ENCODE measurements at places on chromosomes 2 and 18.

DNA sequence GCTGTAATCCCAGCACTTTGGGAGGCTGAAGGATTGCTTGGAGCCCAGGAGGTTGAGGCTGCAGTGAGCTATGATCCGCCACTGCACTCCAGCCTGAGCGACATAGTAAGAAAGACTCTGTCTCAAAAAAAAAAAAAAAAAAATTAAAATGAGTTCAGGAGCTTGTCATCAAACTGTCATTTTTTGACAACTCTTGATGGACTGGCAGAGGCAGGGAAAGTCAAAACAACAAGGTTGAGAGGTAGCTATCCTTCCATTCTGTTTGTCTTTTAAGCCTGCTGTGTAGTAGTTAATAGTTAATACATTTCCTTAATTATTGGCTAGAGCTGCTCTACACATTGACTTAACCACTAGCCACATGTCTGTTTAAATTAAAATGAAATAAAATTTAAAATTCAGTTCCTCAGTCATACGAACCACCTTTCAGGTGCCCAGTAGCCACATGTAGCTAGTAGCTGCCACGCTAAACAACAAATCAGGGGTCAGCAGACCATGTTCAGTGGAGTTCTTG is 22.7 kb downstream of the DPYSL5 start:
- no peak for DNase-seq

- DNase-seq: peak; percentile 10
Observed at GRCh38 chr2:202375033-202375608, 1.0 kb upstream of the BMPR2 start.

DNA sequence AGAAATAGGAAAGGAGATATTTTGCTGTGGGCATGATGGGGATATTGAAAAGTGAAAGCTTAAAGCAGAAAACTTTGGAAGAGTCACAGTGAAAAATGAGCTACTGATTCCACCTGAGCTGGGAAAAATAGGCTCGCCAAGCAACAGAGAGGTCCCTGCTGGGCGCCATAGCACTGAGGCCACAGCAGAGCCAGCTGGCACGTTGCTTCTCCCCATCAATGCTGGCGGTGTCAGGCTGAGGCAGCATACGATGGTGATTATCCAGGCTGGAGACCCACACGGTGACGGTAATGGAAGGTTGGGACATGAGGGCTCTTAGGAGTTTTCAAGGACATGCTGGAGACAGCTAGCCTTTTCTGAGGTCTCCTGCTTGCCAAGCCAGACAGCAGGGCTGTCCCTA is 25.8 kb upstream of the DTNB start:
- DNase-seq: no peak

- no peak for DNase-seq
Observed at GRCh38 chr2:64114063-64114911, 29.9 kb downstream of the PELI1 start.

GRCh38 chr2:215427585-215427984 is 8.3 kb downstream of the FN1 start:
- DNase-seq: no peak

GRCh38 chr18:74803769-74804168 is 206.1 kb downstream of the ZNF407 start:
- no peak for DNase-seq

DNA sequence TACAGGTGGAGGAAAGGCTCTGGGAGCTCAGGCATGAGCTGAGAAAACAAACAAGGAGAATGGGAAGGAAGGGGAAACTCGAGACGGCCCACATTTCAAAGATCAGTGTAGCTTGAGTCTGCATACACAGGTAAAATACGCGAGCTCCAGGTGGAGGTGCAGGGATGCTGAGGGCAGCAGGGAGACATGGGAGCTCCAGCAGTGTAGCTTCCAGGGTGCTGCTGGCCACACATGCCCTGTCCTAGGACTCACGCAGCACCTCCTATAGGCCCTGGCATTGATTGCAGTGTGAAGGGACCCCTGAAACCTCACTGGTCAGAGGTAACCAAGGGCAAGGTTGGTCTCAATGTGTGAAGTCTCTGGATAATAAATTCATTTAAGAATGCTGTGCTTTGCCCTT is 362.8 kb upstream of the HS6ST1 start:
- DNase-seq: no peak

- no peak for DNase-seq
Observed at GRCh38 chr2:231917280-231918066, 8.7 kb downstream of the NPPC start.

GRCh38 chr2:36682562-36682961 is 13.9 kb upstream of the VIT start:
- DNase-seq: no peak

GRCh38 chr2:50723286-50723938 is 308.5 kb downstream of the NRXN1 start:
- DNase-seq: no peak

DNA sequence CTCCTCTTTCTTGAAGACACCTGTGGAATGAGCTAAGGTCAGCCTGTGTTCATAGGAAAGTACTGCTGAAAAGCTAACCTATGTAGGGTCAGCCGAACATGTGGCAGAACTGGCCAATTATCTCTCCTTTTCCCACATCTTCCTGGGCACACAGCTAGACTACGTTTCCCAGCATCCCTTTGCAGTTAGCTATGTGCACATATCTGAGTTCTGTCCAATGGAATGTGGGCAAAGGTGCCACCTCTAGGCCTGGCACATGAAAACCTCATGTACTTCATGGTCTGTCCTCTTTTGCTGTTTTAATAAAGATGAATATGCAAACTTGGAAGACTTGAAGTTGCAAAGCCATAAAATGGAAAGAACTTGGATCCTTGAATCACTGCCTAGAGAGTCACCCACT is 352.6 kb downstream of the TNS1 start:
- DNase-seq: no peak

DNA sequence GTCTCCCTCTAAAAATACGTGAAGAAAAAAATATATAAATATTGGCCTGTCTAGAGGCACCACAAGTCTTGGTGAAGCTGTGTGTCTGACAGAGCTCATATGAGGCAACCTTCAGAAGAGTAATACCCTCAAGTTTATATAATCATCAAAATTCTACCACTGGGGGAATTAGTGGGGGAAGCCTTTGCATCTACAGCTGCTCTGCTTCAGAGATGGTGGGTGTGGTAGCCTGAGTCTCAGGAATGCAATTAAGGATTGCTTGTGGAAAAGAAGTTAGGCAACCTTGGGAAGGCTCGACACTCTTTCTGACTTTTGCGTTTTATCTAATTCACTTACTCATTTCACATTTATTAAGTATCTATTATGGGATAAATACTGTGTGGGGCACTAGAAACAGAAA is 17.4 kb downstream of the TPGS2 start:
- no peak for DNase-seq

DNA sequence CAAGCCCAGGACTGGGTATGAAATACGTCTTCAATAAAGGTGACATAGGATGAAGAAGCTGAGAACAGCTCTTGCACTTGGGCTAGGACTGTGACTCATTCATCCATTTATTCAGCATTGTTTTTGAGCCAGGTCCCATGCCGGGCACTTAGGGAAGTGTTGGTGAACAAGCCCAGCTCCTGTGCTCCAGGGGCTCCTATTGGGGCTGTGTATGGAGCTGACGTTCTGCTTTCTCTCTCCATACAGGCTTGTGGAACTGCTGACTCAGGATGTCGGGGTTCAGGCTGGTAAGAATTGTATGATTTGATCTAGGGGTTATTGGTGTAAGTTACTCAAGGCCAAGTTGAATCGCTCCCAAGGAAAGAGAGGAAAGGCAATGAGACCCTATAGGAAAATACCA is 24.0 kb downstream of the MYO7B start:
- no peak for DNase-seq

DNA sequence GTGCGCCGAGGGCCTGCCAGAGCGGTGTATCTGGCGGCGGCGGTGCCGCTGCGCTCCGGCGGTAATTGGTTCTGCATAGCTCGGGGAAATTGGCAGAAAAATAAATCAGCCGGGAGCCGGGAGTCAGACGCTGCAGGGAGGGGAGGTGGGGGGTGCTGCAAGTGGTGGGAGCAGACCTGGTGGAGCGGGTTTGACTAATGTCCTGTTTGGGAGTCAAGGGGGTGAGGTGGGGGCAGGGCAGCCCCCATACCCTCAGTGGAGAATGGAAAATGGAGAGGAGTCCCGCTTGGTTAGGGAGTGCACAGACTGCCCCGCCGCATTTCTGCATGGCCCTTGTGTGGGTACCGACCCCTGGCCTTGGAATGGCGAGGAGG is 107.3 kb downstream of the DYSF start:
- no peak for DNase-seq

- DNase-seq: no peak
Observed at GRCh38 chr2:37549598-37549997, 121.8 kb downstream of the CDC42EP3 start.

DNA sequence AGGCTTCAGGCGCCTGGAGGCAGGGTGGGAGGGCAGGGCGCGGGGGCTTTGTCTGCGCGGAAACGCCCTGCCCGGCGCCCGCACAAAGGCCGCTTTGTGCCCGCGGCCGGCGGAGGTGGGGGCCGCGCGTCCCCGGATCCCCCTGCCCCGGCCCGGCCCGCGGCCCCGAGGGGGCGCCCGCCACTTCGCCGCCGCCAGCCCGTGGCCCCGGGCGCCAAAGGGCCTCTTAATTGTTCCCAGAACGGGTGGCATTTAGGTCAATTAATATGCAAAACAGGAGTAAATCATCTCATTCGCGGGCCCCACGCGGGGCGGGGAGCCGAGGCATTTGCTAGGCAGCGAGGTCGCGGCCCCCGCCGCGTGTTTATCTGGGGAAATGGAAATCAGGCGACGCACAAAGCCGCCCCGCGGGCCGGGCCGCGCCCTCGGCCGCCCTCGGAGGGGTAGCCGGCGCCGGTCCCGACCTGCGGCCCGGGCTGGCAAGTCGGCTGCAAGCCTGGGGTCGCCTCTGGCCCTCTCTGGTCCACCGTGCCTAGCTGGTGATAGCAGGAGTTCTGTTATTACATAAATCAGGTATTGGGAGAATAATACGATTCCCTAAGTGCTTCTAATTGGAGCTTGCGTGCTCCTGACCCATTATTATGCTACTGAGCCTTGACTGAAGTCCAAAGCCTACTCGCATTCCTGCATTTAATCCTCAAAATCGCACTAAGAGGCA is 148.2 kb upstream of the GLI2 start:
- DNase-seq: no peak

- no peak for DNase-seq
Observed at GRCh38 chr2:49255409-49255971, 101.2 kb upstream of the FSHR start.

DNA sequence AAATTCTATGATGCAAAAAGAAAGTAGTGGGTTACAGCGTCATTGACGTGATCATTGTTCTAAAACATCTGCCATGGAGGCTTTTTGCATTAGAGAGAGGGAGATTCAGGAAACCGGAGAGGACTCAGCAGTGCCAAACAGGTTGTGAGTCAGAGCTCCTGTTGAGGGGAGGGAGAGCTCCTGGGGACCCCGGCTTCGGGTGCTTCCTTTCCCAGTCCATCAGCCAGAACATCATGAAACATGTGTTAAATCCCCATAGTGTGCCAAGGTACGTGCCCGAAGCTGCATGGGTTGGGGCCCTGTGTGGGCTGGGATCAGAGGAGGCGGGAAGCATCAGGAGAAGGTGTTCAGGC is 791 bp upstream of the CYRIA start:
- peak; percentile 28 for DNase-seq

GRCh38 chr2:191857259-191857805 is 10.4 kb upstream of the CAVIN2 start:
- no peak for DNase-seq

- no peak for DNase-seq
Observed at GRCh38 chr2:224668123-224668909, 47.8 kb downstream of the CCDC195 start.

GRCh38 chr2:229492034-229492433 is 220.9 kb upstream of the PID1 start:
- DNase-seq: no peak

GRCh38 chr2:108936076-108936864 is 52.8 kb downstream of the EDAR start:
- DNase-seq: no peak

GRCh38 chr18:58341916-58342315 is 287.0 kb downstream of the ALPK2 start:
- DNase-seq: no peak

DNA sequence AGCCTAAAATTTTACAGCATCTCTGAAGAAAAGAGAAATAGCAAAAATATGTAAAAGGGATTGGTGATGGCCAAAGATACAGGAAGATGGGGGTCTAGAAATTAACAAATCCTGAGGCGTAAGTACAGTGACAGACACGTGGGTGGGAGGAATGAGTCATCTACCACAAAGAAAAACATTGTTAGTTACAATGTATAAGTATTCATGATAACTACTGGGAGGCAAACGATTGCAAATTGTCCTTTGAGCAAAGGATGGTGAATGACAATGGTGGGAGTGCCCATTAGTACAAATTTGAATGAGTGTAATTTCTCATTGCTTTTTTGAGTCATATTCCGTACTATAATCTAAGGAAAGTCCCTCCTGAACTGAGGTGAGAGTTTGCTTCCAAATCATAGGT is 809.0 kb upstream of the FAM98A start:
- DNase-seq: no peak

DNA sequence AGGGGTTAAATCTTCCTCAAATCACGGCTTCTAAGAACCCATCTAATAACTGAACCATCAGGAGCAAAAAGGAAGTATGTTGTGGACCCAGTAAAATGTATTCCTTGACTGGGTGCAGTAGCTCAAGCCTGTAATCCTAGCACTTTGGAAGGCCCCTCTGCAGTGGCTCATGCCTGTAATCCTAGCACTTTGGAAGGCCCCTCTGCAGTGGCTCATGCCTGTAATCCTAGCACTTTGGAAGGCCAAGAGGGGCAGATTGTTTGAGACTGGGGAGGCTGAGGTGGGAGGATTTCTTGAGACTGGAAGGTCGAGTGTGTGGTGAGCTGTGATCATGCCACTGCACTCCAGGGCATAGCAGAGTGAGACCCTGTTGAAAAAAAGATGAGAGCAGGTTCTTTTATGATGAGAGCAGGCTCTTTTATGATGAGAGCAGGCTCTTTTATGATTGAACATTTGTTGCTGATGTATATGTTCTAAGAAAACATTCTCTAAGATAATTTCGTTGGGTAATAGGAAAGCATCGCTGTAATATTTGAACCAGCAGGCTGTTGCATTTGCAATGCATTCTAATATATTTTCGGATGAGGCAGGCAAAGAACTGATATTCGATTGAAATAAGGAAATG is 3.5 kb upstream of the PARD6G start:
- DNase-seq: no peak

DNA sequence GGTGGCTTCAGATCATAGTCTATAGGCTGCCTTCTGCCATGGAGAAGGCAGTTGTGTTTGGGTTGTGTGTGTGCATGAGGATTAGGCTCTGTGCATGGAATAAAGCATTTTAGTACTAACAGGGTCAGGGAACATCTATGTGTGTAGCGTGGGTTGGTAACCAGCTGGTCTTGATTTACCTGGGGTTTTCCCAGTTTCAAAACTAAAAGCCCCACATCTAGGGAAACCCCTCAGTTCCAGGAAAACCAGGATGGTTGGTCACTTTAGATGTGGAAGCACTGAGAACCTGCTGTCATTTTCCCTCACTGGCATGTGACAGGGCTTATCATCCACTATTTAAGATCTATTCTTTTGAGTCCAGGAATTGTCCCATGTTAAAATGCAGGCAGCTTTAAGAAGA is 116.3 kb downstream of the POLE4 start:
- no peak for DNase-seq
